ENCODE measurements at places on chromosomes 7 and 10. TPM values are rescaled to one million over a fixed set of nuclear protein-coding genes. Genes with fewer than 3 reads are reported as not detected.
A peak's percentile ranks its signal among the peaks of the same experiment; 100 is the strongest.

DNA sequence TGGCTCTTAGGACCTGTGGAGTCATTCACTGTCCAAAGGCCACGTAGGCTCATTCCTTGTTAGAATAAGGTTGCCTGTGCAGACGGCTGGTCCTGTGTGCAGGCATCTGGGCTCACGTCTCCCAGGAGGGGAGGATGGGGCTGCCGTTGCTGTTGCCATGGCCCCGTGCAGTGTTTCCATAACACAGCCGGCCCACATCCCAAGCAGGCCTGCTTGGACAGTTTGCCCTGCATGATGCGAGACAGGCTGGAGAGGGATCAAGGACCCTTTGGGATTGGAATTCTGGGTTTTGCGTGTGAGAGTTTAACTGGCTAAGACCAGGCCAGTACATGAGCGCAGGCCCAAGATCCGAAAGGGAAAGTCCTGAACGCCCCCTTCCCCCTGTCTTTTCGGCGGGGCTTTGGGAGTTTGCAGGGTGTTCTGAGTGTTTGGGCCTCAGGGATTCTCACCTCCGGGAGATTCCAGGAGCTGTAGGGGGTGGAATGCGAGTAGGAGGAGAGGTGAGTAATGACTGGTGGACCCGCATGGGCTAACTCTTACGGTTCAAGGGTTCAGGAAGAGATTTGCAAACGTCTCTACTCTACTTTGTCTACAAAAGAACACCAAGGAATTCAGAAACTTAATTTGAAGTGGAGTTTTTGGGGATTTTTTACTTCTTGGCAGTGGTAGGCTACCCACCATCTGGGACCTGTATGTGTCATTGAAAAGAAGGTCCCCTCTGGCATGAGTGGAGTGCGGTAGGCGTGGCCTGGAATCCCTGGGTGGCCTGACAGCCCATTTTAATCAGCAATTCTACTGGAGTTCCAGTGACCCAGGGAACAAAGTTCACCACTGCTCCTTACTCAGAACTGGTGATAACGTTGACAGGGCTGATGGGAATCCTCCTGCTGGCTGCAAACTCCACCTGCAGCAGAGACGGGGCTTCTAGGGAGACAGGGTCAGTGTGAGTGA lies 125.4 kb downstream of the ITIH5 start:
- no peaks in the 10 kb centered on the region for H3K27me3 ChIP-seq
- H3K4me1 ChIP-seq: peaks cover 21% of the 10 kb centered on the region
- peak overlapping the region; percentile 57 for H3K27ac ChIP-seq
- no peaks in the 10 kb centered on the region for H3K36me3 ChIP-seq
- H3K4me3 ChIP-seq: no peak overlapping the region

GRCh38 chr7:18521945-18522566 lies 26.5 kb downstream of the HDAC9 start:
- no peak for DNase-seq
- no peaks in the 10 kb centered on the region for H3K27me3 ChIP-seq
- H3K36me3 ChIP-seq: no peaks in the 10 kb centered on the region
- H3K4me1 ChIP-seq: no peaks in the 10 kb centered on the region
- no peak overlapping the region for H3K4me3 ChIP-seq
- H3K27ac ChIP-seq: no peak overlapping the region

DNA sequence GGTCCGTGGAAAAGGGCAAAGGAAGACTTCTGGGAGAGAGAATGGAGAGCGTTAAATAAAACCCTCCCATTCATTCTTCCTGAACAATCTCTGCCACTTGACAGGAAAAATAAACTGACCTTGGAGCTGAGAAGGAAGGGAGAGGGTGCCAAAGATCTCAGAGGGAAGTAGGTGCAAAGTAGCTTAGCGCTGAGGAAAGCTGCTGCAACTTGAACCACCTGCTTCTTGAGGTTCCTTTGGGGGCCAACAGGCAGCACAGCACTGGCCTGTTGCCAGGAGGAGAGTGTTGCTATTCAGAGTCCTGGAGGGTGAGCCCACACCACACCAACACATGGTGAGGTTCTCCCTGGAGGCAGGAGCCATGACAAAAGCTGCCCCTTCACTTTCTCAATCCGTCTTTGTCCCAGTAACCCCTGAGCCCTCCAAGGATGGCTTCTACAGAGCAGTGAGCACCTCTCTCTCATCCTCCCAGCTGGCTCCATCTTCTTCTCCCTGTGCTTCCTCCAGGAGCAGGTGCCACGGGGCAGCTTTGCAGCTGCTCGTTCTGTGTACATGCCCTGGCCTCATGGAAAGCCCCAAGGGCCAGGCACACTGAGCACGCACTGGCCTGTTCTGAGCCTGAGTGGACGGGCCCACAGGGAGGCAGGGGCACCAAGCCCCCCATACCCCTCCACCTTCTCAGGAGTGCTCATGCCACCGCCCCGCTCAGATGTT lies 101.3 kb downstream of the STRA8 start:
- no peaks in the 10 kb centered on the region for H3K4me1 ChIP-seq
- no peak overlapping the region for H3K4me3 ChIP-seq

- peak overlapping the region; percentile 50 for H3K4me3 ChIP-seq
- H3K27me3 ChIP-seq: no peaks in the 10 kb centered on the region
- no peaks in the 10 kb centered on the region for H3K36me3 ChIP-seq
- peaks cover 30% of the 10 kb centered on the region for H3K4me1 ChIP-seq
- DNase-seq: peak; percentile 94
- H3K27ac ChIP-seq: peak overlapping the region; percentile 86
Observed at GRCh38 chr10:71888623-71889387, 37.8 kb upstream of the PSAP start.

GRCh38 chr10:64503429-64503828 lies 982.2 kb downstream of the REEP3 start:
- no peak overlapping the region for H3K4me3 ChIP-seq
- no peak overlapping the region for H3K27ac ChIP-seq
- no peaks in the 10 kb centered on the region for H3K27me3 ChIP-seq
- no peaks in the 10 kb centered on the region for H3K4me1 ChIP-seq
- H3K36me3 ChIP-seq: no peaks in the 10 kb centered on the region
- DNase-seq: no peak

GRCh38 chr10:48442090-48442808 lies 135.8 kb downstream of the MAPK8 start:
- H3K4me1 ChIP-seq: no peaks in the 10 kb centered on the region
- H3K36me3 ChIP-seq: peaks cover 11% of the 10 kb centered on the region
- no peaks in the 10 kb centered on the region for H3K27me3 ChIP-seq
- DNase-seq: no peak
- H3K27ac ChIP-seq: no peak overlapping the region
- H3K4me3 ChIP-seq: no peak overlapping the region

DNA sequence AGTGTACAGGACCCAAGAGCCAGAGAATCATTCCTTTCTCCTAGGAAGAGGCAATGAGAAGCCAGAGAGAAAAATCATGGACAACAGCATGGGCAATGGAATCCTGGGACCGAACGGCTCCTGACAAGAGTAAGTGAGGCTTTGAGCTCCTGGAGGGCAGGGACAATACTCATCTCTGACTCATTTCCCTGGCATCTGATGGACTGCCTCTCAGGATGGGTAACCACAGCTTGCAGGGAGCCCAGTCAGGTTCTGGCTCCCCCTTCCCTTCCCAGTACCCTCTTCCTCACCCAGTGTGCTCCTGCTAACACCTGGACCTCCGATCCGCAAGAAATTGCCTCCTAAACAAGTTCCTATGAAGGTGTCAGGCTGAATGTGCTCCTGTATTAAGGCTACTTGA lies 51.2 kb upstream of the SORCS3 start:
- no peak overlapping the region for H3K27ac ChIP-seq
- no peaks in the 10 kb centered on the region for H3K36me3 ChIP-seq
- no peak for DNase-seq
- H3K27me3 ChIP-seq: no peaks in the 10 kb centered on the region
- no peaks in the 10 kb centered on the region for H3K4me1 ChIP-seq

DNA sequence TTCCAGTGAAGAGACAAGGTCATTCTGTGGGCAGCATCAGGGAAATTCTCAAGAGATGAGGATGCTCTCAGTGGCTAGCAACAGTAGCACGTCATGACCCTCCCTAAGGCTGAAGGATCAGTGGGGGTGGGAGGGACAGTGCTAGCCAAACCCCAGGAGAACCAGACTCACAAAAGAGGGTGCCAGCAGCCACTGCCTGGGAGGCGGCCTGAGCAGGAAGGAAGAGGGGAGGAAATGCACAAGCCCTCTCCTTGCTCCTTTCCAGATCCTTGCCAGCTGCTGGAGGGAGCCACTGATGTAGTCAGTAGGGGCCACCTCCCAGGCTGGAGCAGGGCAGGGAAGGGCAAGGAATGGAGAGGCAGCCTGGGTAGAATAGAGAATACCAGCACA lies 302.7 kb downstream of the RPS24 start:
- H3K4me1 ChIP-seq: peaks cover 5% of the 10 kb centered on the region
- H3K27ac ChIP-seq: no peak overlapping the region
- H3K4me3 ChIP-seq: no peak overlapping the region
- no peak for DNase-seq

GRCh38 chr10:114278140-114278883 lies 39.3 kb downstream of the VWA2 start:
- no peaks in the 10 kb centered on the region for H3K36me3 ChIP-seq
- DNase-seq: peak; percentile 59
- H3K4me3 ChIP-seq: no peak overlapping the region
- no peaks in the 10 kb centered on the region for H3K27me3 ChIP-seq
- no peak overlapping the region for H3K27ac ChIP-seq

GRCh38 chr10:71582019-71582418 lies 137.6 kb downstream of the C10orf105 start:
- H3K27ac ChIP-seq: no peak overlapping the region
- no peak for DNase-seq
- no peaks in the 10 kb centered on the region for H3K36me3 ChIP-seq
- H3K4me1 ChIP-seq: no peaks in the 10 kb centered on the region
- no peak overlapping the region for H3K4me3 ChIP-seq
- H3K27me3 ChIP-seq: no peaks in the 10 kb centered on the region

- peaks cover 19% of the 10 kb centered on the region for H3K4me1 ChIP-seq
- H3K36me3 ChIP-seq: no peaks in the 10 kb centered on the region
- no peaks in the 10 kb centered on the region for H3K27me3 ChIP-seq
- peak overlapping the region; percentile 24 for H3K4me3 ChIP-seq
Observed at GRCh38 chr7:47806701-47807103, 141.6 kb downstream of the PKD1L1 start.

DNA sequence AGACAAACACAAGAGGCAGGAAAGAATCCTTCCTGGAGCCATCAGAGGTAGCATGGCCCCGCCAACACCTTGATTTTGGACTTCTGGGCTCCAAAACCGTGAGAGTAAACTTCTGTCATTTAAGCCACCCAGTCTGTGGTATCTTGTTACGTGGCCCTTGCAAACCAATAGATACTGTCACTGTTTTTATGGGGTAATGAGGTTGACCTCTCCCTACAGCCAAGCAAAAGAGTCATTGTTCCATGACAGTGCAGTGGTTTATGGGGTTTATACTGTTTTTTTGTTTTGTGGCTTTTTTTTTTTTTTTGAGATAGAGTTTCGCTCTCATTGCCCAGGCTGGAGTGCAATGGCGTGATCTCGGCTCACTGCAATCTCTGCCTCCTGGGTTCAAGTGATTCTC lies 32.8 kb downstream of the KIAA1549 start:
- H3K27me3 ChIP-seq: no peaks in the 10 kb centered on the region
- no peak overlapping the region for H3K27ac ChIP-seq
- no peaks in the 10 kb centered on the region for H3K4me1 ChIP-seq
- no peak overlapping the region for H3K4me3 ChIP-seq
- DNase-seq: no peak

- no peak overlapping the region for H3K4me3 ChIP-seq
- no peaks in the 10 kb centered on the region for H3K36me3 ChIP-seq
- H3K27me3 ChIP-seq: no peaks in the 10 kb centered on the region
Observed at GRCh38 chr7:28354601-28355402, 57.5 kb upstream of the CREB5 start.

GRCh38 chr7:29288181-29289091 lies 93.9 kb downstream of the CHN2 start:
- H3K4me1 ChIP-seq: peaks cover 4% of the 10 kb centered on the region
- H3K4me3 ChIP-seq: no peak overlapping the region
- H3K27me3 ChIP-seq: no peaks in the 10 kb centered on the region
- no peaks in the 10 kb centered on the region for H3K36me3 ChIP-seq

DNA sequence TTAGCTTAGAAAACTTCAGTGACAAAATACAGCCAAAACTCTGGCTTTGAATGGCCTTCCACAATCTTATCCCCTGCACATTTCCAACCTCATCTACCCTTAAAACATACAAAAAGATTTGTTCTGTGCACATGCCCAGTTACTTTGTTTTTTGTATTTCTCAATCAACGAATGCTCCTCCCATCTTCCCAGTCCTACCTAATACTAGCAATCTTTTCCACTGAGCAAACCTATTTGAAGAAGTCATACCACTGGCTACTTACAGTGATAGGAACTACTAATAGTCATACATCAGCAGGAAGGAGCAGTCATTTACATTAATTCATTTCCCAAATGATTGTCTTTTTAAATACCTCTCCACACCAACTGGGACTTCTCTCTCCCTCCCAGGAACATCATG lies 2.5 kb downstream of the USP54 start:
- H3K36me3 ChIP-seq: no peaks in the 10 kb centered on the region
- no peak overlapping the region for H3K27ac ChIP-seq
- H3K4me3 ChIP-seq: no peak overlapping the region
- DNase-seq: no peak
- H3K4me1 ChIP-seq: peaks cover 36% of the 10 kb centered on the region
- H3K27me3 ChIP-seq: no peaks in the 10 kb centered on the region

The KEL gene
- total RNA-seq: not detected

The CDC14C gene
- not detected for total RNA-seq

The CPA2 gene
- not detected for total RNA-seq

The PUS7 gene
- total RNA-seq: 19.1 TPM

The RBP4 gene
- total RNA-seq: 20.3 TPM

Measured in suprapubic skin (tissue), 4 donors.